NCI-H748 treated with DMSO at 0.1 percent for 48 hours (cell line): ENCODE measurements at places on chromosomes 7 and 10.

DNA sequence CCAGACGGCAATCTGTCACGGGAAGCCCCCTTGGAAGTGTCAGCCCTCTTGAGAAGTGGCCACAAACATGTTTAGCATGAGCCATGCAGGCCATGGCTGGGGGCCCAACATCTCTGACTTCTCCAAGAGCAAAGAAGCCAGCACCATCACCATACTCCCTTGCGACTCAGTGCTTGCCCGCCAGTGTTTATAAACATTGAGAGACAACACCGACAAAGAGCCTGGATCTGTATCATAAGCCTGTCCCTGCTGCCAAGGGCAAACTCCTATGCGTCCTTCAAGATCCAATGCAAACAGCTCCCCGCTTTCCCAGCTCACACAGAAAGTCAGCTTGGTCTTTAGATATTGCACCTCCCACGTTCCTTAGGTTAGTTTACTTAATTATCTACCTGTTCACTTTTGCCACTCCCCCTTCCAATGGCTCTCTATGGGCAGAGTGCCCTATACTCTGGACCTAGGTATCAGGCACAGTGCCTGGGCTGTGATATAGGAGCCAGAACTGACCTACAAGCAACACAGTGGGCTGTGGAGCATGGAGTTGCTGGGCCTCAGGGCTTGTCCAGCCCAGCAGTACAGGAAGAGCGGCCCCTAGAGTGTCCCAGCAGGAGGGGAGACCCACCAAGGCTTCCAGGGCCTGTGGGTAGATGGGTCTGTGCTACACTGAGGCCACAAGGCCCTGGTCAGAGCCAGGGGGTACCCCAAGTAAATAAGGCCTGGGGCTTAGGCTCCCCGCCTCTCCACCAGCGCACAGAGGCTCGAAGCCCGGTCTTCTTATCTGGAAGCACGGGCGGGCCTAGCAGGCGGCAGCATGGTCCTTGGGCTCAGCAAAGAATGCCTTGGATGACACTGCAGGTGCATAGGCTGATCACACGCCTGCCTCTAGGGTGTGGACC is 37.7 kb downstream of the CAMK2B start:
- DNase-seq = no peak

GRCh38 chr10:110307805-110308204 is 3.1 kb upstream of the SMNDC1 start:
- no peak for DNase-seq

- DNase-seq = no peak
Measured at GRCh38 chr7:94160719-94161435, 156.7 kb upstream of the BET1 start.

GRCh38 chr7:128915841-128916642 is 5.5 kb upstream of the KCP start:
- no peak for DNase-seq

- DNase-seq = no peak
Measured at GRCh38 chr7:3082831-3083230, 39.2 kb upstream of the CARD11 start.

- DNase-seq = no peak
Measured at GRCh38 chr10:108688314-108688713, 1235.0 kb downstream of the XPNPEP1 start.

GRCh38 chr10:97500297-97500575 is 1.5 kb downstream of the UBTD1 start:
- DNase-seq = no peak
